ENCODE measurements at places on chromosomes 11 and 22. TPM values are rescaled to one million over a fixed set of nuclear protein-coding genes. Genes with fewer than 3 reads are reported as not detected.

The KCNJ1 gene
- total RNA-seq = not detected

The ETS1 gene
- total RNA-seq = 29.2 TPM

The TRIM51 gene
- not detected for total RNA-seq

The OR52M1 gene
- not detected for total RNA-seq

The PDHX gene
- 29.7 TPM for total RNA-seq

The MYRF gene
- total RNA-seq = 15.3 TPM

The ASCL2 gene
- total RNA-seq = not detected

The NCR3LG1 gene
- total RNA-seq = 2.5 TPM

The ATL3 gene
- total RNA-seq = 35.2 TPM

The SLN gene
- 1.8 TPM for total RNA-seq

The IFITM10 gene
- total RNA-seq = 2.3 TPM

The ALDH3B2 gene
- total RNA-seq = not detected

The ART5 gene
- 0.16 TPM for total RNA-seq

The C11orf86 gene
- 50.6 TPM for total RNA-seq

The ISX gene
- total RNA-seq = not detected

The IGLL5 gene
- not detected for total RNA-seq

The HEPHL1 gene
- total RNA-seq = not detected

All from A549 treated with Hydrocortisone at 1 μM for 4 hours (cell line).